ENCODE measurements at places on chromosomes 3 and 15.

DNA sequence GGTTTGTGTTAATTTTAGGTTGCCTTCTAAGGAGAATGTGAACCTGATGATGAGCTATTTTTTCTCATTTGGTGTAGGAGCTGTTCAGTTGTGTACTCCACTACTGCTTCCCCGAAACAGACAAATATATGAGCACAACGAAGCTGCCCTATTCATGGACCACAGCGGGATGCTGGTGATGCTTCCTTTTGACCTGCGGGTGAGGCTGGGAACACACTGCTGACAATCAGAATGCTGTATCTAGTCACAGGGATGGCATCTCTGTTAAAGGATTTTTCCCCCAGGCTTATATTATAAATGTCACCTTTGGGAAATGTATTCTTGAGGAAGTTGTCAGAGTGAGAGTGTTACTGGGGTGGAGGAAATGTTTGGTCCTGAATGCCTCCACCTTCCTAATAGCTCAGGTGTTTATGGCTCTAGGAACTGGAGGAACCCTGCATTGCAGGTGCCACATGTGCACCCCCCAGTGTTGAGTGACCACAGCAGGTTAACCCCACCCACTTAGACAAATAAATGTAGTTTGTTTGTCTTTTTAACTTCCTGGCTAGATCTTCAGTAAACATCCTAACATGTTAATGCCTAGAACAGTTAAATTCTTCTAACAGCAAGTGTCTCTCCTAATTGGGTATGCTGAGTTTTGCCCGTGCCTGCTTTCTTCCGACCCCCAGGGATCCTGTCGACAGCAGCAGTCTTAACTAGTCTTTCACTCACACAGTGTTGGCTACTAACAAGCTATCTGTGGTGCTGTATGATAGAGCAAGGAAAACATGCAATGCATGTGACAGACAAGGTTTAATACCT lies 35.7 kb downstream of the SRP14 start:
- DNase-seq: no peak

- DNase-seq: no peak
These were observed 100.8 kb upstream of the AZI2 start for GRCh38 chr3:28449398-28449797.

DNA sequence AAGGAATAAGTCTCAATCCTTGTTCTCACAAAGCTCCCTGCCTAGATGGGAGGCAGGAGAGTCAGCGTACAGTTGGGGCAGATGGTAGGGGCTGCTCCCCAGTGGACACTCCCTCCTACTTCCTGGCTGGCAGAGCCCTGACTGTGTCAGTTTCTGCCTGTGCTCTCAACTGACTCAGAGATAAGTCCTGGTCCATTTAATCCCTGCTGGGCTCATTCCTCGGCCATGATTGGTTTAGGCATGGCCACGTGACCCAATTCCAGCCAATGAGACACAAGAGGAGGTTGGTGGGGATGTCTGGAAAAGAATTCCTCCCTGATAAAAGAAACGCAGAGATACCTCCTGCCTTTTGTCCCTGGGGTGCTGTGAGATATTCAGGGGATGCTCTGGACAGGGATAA lies 118.1 kb upstream of the SLC6A11 start:
- DNase-seq: no peak

- no peak for DNase-seq
These were observed 4.4 kb downstream of the PLA2G4D start for GRCh38 chr15:42089942-42090341.

- no peak for DNase-seq
These were observed 10.4 kb downstream of the NR2F2 start for GRCh38 chr15:96340598-96341512.

DNA sequence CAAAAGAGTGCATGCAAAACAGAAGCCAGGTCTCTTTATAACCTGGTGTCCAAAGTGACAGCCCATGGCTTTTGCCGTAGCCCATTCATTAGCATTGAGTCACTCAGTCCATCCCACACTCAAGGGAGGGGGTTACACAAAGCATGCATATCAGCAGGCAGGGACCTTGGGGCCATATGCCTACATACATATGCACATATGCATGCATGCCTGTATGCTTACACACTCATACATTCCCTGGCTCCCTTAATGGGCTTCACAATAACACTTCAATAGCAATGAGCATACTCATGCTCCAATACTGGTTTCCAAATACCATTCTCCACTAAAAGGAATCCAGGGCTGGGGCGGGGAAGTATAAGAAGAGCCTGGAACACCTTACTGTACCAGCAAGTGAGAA lies 22.0 kb downstream of the TRPM1 start:
- DNase-seq: no peak

GRCh38 chr3:39989746-39990145 lies 180.3 kb downstream of the MYRIP start:
- DNase-seq: no peak

- no peak for DNase-seq
These were observed 12.5 kb upstream of the IGF1R start for GRCh38 chr15:98635848-98636247.

- no peak for DNase-seq
These were observed 9.9 kb downstream of the ZIC1 start for GRCh38 chr3:147418808-147419701.

GRCh38 chr15:48400086-48400485 lies 68.9 kb downstream of the DUT start:
- DNase-seq: no peak

DNA sequence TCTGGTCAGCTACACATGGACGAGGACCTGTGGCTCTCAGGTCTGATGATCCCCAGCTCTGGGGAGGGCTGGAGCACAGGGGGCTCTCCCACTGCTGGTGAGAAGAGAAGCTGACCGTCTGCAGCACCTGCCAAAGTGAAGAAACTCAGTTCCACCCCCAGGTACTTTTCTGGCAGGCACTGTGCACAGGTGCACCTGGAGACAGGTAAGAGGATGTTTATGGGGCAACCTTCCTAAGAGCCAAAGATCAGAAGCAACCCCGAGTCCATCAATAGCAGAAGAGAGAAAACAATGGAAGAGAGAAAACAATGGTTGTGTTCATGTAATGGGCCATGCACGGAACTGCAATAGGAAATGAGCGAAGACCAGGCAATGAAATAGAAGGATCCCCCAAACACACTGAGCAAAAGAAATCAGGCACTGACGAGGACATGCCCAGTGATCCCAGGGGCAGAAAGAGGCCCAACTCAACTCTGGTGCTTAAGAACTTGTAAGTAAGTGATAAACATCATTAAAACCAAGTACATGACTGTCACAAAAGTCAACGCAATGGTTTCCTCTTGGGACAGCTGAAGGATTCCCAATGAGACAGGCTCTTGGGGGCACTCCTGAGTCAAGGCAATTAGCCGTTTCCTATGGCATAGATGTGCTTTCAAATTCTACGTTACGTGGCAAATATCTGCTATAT lies 95.0 kb upstream of the ALDH1A3 start:
- DNase-seq: no peak

DNA sequence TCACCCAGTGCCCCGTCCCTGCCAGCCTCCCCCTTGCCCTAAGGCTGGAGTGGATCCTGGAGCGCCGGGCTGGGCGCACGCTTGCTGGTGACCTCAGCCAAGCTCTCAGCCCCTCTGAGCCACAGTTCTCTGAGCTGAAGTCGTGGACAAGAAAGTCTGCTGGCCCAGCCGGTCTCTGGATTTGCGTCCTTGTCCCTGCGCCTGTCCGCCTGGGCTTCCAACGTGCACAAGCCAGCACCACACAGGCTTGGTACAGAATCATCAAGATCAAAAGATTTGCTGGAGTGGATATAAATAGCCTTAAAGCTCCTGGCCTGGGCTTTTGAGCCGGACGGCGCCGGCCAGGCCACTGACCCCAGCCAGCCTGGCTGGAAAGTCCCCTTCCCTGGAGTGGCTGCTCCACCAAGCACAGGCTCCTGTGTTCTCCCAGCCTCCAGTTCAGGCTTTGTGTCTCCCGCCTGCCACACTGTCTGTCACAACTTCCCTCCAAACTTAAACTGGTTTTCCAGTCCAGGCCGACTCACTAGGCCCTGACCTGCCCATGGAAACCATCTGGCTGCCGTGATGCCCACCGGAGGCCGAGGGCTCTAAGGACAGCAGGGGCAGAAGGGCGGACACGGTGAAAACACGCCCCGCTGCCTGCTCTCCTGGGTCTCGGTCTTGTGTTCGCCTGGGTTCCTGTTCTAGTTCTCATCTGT lies 156.2 kb downstream of the NUP210 start:
- DNase-seq: no peak

DNA sequence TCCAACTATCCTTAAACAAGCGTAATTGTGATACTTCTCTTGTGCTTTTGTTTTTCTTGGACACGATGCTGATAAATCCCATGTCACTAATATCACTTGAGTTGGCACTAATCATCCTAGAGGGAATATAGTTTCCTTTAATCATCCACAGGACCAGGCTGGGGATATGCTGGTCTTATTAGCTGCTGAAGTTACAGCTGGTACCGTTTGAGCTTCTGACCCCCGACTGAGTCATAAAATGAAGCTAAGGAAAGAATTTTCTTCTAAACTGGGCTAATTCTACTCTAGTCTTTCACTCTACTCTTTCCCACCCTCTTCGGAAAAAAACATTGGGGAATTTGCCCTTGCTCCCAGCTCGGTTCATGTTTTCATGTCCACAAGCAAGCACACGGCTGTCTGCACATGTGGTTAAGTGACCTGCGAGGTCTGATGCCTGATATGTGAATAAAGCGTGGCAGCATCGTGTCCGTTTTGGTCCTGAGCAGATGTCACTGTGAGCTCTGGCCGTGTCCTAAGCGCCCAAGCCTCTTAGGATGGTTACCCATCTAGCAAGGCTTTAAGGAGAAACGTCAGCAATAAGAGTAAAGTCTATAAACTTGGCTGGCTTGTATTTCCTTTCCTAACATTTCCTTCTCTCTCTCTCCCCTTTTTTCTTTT lies 223.7 kb downstream of the ITPR1 start:
- no peak for DNase-seq

DNA sequence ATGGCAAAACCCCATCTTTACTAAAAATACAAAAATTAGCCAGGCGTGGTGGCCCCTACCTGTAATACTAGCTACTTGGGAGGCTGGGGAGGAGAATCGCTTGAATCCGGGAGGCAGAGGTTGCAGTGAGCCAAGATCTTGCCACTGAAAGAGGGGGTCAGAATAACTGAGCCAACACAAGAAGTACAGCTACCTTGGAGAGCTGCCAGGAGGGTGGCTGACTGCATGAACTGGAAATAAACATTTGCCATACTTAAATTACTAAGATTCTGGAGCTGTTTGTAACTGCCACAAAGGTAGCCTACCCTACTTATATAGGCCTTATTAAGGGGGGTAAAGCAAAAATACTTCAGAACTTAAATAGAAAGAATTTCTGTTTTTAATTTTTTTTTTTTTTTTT lies 15.4 kb upstream of the PIK3CB start:
- DNase-seq: no peak

DNA sequence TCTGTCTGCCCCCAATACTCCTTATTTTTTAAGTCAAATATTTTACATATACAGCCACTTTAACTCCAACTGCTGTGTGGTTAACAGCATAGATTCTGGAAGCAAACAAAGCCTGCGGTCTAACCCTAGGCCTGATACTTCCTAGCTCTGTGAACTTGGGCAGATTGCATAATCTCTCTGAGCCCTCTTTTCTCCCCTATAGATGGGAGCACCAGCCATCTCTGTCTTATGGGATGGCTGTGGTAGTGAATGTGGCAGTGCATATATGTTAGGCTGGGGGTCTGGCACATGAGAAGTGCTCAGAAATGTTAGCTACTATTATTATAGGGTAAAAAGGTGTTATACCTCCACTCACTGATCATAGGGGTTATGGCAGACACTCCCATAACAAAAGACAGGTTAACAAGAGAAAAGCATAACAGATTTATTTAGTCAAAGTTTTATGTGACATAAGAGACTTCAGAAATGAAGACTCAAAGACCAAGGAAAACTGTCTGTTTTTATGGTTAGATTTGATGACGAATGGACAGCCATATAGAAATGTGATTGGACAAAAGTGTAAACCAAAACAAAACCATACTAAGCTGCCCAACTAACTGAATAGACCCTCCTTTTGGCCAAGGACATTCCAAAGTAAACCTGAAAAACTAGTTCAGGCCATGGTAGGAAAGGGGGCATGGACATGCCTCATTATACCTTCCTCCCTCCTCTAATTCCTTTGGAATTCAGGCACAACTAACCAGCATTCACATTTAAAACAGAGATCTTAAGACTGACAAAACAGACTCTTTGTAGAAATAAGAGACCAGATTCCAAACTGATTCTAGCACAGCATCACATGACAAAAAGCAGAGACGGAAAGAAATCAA lies 53.9 kb upstream of the DAZL start:
- DNase-seq: no peak

- DNase-seq: no peak
These were observed 8.7 kb downstream of the SPSB4 start for GRCh38 chr3:141059816-141060215.

DNA sequence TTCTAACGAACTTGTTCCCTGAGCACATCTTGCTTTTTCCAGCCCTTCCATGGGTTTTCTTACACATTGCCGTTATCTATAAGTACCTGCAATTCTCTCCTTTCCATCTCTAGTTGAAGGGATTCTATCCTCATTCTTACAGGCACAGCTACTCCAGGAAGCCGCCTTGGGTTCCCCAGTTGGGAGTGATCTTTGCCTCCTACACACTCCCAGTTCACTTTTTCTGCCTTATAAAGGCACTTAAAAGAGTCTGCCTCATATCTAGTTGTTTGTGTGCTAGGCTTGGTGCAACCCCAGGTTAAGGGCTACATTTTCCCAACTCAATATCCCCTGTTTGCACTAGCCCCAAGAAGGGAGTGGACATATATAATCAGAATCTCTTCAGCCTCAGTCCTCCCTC lies 44.0 kb upstream of the IREB2 start:
- no peak for DNase-seq

DNA sequence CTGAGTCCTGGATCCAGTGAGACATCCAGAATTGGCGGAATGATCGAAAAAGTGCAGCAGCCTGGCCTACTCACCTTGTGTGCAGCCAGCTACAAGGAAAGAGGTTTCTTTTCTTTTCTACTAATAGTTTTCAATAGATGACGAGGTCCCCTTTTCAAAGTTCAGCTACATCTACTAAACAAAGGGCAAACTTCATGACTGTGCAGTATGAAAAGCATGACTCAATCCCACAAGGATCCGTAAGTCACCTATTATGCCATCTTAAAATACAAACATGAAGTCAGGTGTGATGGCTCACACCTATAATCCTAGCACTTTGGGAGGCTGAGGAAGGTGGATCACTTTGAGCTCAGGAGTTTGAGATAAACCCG lies 16.7 kb downstream of the MIX23 start:
- no peak for DNase-seq

- DNase-seq: no peak
These were observed 488.2 kb upstream of the NECTIN3 start for GRCh38 chr3:110583373-110583935.

DNA sequence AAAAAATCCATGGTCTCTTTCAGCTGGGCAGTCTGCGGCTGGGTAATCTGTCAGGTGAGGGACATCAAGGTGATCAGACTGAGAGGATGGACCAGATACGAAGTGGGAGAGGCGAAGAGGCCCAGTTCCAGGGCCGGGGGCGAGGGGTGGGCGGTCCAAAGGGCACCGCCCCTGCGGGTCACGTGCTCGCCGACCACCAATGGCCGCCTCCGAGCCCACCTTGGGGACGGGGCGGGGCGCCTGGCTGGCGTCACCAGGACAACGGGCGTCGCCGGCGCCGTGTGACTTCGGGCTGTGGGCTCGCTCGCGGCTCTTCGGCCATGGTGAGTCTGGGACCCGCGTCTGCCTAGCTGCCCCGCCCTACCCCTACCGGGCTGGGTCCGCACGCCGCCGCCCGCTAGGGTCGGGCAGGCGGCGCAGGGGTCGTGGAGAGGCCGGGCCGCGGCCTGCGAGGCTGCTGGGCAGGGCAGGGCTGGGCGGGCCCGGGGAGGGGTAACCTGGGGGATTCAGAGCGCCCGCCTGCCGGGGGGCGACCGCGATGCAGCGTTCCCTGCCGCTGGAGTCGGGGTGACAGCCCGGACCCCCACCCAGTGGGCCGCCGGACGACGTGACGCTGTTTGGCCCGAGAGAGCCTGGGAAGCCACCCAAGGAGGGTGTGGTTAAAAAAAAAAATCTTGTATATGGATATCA lies at the start of gene FBXL2:
FBXL2 (plus strand) TSS at position 250 of the 690 bp plus-strand sequence; CDS start at position 321, 71 bp downstream.
- DNase-seq: peak; percentile 5
